ENCODE measurements at places on chromosomes 5 and 9.
A peak's percentile ranks its signal among the peaks of the same experiment; 100 is the strongest.

- peak; percentile 44 for DNase-seq
Measured at GRCh38 chr9:89408628-89409101, 89.2 kb downstream of the SEMA4D start.

GRCh38 chr5:446066-446882 lies 3.3 kb downstream of the EXOC3 start:
- DNase-seq, result no peak

GRCh38 chr5:44983006-44983405 lies 174.3 kb downstream of the MRPS30 start:
- DNase-seq, result no peak

GRCh38 chr5:79990598-79991507 lies at the start of gene MTX3:
MTX3 (minus strand) TSS chr5:79991262; CDS start chr5:79991238, 24 bp downstream.
- peak; percentile 86 for DNase-seq

DNA sequence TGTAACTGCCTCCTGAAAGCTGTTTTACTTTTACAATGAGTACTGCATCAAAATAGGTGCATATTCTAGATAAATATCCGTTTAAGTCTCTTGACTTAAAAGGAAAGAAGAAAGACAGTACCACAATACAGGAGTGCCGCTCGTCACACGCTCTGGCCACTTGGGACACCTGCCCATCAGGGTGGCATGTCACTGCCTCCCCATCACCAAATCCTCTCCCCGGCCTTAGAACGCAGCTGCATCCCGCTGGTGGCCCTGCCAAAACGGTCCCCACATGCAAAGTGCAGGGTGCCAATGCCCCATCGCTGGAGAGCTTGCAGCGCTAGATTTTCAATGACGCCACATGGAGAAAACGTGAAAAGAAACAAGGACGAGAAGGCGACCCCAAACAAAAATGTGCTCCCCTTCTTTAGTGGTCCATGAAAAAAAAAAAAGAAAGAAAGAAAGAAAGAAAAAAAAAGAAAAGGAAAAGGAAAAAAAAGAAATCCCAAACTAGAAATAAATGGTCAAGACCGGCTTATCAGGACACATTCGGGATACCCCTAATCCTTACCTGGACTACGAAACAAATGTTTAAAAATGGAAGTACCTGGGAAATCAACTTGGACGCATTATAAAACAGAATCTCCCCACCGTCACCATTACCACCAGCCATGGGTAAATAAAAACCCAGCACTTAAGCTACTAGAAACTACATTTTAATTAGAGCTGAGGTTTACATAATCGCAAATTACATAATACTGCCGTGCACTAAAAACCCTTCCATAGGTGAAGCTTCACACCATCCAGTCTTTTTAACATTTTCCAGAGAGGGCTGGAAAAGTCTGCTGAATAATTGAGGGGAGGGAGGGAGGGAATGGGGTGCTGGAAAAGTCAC lies 1.0 kb downstream of the ANKH start:
- peak; percentile 30 for DNase-seq

DNA sequence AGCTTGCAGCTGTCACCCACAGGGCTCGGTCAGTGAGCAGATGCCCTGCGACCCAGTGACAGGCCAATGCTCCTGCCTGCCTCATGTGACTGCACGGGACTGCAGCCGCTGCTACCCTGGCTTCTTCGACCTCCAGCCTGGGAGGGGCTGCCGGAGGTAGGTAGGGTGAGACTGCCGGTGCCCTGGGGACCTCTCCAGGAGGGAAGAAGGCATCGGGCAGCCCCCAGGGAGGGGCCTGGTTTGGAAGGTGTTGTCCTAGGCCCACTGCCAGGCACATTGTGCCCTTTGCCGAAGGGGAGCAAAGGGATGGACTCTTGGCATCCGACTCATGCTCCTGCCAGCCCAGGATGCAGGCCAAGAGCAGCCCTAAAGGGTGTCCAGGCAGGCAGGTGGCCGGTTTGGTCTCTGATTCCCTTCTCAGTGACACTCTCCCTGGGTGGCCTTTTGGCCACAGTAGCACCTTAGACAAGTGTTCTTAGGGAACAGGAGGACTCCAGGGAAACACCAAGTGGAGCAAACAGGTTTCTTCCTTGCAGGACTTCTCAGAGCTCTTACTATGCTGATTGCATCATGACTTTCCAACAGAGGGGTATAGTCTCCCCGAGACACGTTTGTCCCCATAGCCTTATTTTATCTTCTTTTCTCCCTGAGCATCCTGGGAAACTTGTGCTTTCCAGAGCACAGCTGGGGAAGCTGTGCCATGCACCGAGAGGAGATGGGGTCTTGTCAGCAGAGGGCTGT lies 28.1 kb upstream of the AIF1L start:
- DNase-seq, result no peak

DNA sequence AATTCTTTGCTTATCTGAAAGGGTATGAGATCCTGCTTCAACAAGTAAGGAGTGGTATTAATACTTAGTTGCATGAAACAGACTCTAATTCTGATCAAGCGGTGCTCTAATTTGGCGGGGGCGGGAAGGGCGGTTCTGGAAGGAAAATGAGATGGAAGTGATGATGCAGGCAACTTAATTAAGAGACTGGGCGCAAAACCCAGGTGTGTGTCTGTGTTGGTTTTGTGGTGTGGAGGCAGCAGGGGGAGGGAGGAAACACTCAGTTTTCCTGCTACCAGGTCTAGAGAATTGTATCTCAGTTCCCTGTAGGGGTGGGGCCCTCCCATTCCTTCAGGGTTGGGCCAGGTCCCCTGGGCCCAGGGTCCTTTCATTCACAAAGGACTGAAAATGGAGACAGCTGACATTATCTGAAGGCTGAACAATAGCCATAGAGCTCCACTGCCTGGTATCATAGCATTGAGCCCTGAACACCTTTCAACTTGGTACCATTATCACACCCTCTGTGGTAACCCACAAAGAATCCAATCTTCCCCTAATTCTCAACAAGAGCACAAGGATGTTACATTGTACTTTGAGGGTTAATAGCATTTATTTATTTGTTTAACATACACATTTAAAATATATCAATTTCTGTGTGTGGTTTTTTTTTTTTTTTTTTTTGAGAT lies 17.2 kb upstream of the C5orf47 start:
- no peak for DNase-seq

GRCh38 chr5:54440456-54440893 lies 15.0 kb upstream of the HSPB3 start:
- peak; percentile 34 for DNase-seq

DNA sequence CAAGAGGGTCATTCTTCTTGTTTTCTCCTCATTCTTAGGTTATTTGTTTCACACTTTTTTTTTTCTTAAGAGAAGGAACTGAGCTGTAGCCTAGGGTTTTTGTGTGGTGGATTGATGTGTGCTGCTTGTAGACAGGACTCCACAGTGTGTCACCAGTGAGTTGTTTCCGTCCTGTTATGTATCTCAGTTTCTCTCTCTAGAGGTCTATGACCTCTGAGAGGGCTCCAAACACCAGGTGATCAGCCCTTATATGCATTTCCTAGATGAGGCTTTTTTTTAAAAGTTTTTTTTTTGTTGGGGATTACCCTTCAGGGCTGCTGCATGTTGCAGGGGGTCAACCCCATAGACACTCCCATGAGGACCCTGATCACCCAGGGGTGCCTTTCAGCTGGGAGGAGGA lies 124.2 kb upstream of the MAST4 start:
- no peak for DNase-seq

GRCh38 chr5:122310889-122311288 lies 1.1 kb upstream of the SNCAIP start:
- DNase-seq, result no peak

DNA sequence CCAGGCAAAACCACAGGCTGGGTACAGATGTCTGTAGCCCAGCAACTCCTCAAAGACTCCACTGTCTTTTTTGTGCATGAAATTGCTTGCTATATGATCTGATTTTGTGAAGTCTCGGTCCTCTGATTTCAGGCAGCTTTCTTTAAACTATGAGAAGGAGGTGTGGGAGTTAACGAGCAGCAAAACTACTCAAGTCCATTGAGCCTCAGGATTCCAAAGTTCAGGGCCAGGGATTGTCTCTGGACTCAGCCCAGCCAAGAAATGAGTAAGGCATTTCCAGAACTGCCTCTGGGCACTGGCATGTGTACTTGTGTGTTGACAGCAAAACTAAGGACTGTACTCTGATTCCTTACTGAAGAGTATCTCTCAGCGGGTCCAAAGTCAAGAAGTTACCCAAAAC lies 53.4 kb upstream of the GLIS3 start:
- DNase-seq, result no peak

DNA sequence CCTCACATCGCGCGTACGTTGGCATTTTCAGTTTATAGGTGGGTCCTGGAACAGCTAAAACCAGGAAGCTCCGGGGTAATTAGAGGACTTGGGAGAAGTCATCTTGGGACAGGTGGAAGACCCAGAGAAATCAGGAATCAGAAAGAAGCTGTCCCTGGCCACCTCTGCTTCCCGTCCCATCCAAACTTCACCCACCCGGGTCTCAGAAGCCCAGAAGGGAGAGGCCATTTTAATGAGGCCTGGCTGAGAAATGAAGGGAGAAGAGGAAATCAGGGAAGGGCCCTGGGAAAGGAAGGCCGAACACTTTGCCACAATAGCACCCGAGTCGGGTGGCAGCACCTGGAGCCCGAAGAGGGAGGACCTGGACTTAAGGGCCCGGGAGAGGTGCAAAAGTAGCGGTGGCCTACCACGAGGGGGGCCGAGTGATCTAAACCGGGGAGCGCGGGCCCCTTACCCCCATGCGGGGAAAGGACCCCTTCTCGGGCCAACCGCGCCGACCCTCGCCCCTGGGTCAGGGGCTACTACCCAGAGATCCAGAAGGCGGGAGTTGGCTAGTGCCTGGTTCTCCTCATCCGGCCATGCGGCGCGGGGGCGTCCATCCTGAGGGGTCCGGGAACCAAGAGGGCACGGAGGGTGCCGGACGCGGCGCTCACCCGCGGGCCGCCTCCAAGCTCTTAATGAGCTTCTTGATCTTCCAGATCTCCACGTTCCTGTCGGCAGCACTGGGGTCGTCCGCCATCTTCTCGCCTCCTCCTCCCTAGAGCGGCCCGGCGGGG lies 668 bp downstream of the ETF1 start:
- DNase-seq, result no peak

- DNase-seq, result no peak
Measured at GRCh38 chr5:107213025-107213424, 457.7 kb downstream of the EFNA5 start.

- no peak for DNase-seq
Measured at GRCh38 chr9:97568461-97569275, 64.5 kb downstream of the TSTD2 start.

DNA sequence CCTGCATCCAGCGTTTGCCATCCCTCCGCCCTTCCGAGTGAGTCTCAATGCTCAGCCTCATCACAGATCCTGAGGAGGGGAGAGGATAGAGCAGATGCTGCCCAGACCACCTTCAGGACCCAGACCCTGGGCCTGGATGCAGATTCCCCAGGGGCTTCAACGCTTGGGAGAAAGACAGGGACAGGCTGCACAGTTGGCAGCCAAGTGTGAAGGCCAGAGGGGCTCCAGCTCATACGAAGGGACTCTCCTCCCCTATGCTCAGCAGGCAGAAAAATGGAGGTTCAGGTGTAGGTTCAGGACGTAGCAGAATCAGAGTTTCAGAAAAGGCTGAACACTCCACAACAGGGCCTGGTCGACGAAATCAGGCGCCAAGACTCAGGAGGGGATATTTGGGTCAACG lies 378.5 kb upstream of the IRX1 start:
- DNase-seq, result no peak

GRCh38 chr5:127697894-127698600 lies 5.1 kb upstream of the CCDC192 start:
- no peak for DNase-seq

DNA sequence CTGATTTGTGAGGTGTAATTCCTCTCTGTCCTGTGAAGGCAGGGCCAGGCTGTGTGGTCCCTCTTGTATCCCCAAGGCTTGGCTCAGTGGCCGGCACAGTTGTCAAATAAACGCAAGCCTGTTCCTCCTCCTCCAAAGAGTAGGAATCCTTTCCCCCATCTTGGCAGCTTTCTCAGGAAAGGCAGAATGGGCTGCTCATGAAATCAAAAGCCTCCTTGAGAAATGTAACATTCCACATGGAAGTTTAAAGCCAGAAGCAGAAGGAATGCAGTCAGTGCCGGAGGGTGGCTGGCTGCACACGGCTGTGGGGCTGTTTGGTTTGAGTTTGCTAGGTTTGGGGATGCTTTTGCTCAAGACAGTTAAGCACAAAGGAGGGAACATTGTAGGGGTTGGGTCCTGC lies 34.5 kb upstream of the MED10 start:
- DNase-seq, result no peak
